SK-MEL-5 (cell line): ENCODE measurements at places on chromosomes 6 and 20.

DNA sequence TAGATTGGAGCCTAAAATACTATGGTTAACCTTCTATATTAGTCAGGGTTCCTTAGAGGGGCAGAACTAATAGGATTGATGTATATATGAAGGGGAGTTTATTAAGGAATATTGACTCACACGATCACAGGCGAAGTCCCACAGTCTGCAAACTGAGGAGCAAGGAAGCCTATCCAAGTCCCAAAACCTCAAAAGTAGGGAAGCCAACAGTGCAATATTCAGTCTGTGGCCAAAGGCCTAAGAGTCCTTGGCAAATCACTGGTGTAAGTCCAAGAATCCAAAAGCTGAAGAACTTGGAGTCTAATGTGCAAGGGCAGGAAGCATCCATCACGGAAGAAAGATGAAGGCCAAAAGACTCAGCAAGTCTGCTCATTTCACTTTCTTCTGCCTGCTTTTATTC is 133.5 kb upstream of the ADGRF1 start:
- DNase-seq = no peak

- peak; percentile 61 for DNase-seq
Observed at GRCh38 chr6:27693766-27694546, 218.2 kb downstream of the OR2B2 start.

DNA sequence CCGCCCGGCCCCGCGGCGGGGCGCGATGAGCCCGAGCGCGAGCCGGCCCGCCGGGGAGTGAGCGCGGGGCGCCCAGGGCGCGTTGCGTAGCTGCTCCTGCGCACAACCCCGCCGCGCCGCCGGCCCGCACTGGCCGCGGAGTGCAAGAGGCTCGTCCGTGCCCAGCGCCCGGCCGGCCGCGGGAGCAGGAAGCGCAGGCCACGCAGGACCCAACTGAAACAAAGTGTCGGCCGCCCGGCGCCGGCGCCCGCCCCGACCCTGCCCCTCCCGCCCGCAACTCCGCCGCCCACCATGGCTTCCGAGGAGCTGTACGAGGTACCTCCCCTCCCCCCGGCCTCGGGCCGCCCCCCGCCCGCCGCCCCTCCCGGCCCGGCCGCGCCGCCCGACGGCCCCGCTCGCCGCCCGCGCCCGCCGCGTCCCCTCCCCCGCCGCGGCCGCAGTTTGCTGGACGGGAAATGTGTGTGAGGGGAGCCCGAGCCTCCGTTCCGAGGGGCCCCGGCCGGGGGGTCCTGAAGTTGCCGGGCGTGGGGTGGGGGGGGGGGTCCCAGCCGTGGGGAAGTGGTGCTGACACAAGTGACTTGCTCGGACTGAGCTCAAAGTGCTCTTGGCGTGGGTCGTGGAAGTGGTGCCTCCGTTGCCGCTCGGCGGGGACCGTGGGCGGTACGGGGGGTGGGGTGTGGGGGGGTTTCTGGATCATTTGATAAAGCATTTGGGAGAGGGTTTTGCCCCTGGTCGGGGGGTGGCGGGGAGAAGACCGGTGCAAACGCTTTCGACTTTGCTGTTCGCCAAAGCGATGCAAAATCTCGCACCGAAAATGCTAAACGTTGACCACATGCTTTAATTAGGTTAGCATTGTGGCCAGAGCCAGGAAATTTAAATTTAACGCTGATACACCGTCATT is 539 bp downstream of the CDYL start:
- DNase-seq = peak; percentile 39

GRCh38 chr6:11035616-11036350 is 8.3 kb downstream of the ELOVL2 start:
- no peak for DNase-seq

DNA sequence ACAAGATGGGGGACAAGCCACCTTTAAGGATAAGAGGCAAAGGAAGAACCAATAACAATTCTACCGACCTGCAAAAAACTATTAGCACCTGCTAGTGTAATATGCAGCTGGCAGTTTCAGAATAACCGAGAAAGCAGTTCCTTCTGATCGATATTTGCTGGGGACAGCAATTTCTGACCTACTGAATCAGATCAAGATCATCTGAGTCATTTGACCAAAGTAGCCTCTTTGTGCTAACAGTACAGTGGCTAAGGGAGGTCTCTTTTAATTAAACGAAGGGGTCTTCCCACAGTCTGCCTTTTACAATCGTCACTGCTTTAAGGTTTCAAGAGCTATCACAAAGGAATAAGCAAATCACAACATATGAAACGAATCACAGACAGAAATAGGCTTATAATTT is 318.9 kb downstream of the BTBD9 start:
- no peak for DNase-seq

DNA sequence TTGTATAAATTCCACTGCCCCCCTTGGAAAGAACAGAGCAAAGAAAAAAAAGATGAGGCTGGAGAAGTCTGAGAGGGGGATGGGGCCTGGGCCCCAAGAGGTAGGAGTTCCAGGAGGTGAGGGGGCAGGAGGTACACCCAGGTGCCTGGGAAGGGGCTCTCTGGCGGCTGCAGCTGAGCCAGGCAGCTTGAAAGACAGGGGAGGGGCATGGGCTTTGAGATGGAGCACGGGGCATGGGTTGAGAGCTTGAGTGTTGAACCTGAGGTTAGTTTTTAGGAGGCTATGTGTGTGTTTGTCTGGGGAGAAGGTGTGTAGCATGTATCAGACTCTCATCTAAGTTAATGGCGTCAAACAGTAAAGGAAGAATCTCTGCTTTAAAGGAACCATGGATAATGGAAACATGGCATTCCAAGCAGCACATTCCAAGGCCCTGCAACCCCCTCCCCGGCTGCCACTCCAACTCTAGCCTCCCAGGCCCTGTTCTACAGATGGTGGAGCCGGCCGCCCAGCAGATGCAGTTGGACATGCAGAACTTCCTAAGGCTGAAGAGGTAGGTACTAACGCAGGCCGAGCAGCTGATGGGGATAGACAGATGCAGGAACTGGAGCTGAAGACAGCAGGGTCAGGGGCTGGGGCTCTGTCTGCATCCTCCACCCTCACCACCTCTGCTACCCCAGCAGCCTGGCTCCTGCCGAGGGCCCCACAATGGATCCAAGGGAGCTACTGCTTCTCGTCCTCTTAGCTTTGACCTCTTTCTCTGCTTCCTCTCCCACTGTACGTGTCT is 42.1 kb downstream of the MDFI start:
- DNase-seq = no peak

DNA sequence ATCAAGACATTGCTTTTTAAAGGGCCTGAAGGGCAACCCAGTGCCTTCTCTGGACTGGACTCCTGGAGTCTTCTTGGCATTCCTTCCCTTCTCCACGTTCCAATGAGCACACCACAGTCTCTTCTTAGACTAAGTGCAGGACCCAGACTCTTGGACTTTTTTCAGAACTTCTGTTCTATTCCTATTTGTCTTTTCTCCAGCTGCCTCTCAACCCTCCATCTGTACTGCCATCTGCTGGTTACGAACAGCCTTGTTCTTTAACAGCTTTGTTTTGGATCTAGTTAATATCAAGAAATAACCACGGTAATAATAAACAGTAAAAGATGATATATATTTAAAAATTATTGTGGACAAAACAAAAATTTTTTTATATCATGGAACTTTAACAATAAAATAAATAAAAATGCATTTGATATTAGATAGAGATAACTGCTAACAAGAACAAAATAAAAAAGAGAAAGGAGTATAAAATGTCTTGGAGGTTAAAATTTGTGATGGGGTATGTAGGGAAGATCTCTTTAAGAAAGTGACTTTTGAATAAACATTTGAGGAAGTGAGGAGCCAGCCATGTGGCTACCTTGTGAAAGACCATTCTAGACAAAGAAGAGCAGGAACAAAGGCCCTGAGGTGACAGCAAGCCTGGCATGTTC is 105.1 kb upstream of the HCRTR2 start:
- DNase-seq = peak; percentile 56

DNA sequence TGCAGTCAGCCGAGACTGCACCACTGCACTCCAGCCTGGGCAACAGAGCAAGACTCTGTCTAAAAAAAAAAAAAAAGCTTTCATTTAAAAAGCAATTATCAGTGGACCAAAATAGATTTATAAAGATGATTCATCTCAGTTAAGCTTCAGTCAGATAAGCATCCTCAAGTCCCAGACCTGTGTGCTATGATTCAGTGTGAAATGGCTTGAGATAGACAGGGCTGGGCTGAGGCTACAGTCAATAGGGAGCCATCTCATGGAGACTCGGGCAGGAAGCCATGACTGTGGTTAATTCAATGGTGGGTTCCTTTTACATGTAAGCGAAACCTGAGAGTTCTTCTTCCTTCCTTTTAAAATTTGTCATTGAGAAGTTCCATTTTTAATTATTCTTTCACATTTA is 276.0 kb downstream of the TFAP2A start:
- DNase-seq = no peak

GRCh38 chr20:57621421-57622200 is 1.4 kb upstream of the ZBP1 start:
- no peak for DNase-seq

DNA sequence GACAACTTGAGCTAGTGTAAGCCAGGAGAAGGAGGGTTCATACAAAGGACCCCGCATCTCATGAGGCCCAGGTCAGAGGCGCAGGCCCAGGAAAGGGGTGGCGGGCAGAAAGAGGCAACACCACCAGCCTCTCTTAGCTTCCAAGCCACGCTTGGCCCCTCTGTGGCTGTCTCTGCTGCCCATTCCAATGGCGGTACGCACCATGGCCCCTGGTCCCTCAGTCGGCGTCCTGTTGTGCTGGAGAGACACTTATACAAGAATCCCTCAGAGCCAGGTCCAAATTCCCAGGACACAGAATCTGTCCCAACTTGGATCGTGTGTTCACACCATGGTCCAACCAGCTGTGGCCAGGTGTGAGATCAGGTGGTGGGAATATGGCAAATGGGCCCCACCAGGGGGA is 127.0 kb upstream of the CDH4 start:
- no peak for DNase-seq

DNA sequence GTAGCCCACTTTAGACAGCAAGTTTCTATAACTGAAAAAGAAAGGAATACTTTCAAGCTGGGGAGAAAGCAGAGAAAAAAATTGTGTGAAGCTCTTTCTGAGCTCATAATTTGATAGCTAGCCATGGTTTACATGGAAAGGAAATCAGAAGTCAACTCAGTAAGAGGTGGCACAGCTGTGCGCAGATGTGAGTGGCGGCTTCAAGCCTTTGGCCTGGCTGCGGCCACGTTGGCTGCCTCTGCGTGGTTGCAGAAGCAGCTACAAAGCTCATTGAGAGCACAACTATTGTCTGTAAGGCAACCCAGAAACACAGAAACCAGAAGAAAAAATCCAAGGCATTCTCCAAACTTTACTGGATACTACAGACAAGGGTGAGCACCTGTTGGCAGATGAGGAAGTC is 136.9 kb downstream of the SASH1 start:
- no peak for DNase-seq

DNA sequence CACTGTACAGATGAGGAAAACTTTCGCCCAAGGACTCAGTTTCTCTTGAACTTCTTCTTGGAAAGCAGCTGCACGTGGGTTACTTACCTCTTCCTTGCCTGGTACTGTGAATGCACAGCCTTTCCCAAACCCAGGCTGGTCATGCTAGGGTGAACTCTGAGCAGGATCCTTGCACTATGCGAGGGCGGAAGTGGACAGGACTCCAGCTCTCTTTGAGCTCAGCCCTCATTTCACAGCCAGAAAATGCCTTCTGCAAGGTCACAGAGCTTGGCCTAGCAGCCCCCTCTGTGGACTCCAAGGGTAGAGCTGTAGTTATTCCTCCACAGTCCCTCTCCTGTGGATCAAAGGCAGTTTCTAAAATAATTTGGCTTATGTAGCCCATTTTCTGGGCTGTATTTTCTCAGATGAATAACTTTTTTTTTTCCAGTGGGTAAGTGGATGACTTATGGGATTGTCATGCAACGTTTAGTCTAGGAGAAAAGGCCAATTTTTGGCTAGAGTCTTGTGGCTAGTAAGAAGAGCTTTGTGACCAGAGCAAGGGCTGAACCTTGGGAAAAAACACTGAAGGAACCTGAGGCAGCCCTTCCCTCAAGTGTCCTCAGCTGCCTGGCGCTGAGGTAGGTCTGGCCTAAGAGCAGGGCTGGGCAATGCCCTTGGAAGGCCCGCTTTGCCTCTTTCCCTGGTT is 172.7 kb downstream of the SCP2D1 start:
- no peak for DNase-seq

DNA sequence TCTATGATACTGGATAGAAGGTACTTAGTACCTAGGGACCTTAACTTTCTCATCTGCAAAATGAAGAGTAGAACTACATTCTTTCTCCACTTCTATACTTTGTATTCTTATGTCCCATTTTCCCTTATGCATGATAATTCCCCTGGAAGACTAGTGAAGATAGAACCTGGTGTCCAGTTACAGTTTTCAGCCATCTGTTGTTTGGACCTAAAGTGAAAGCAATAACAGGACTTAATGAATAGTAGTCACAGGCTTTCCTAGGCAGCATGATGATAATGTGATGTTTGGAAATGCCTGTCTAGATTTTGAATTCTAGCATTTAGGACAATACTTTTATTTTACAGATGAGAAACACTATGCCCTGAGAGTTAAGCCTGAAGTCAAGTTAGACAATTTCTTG is 153.8 kb downstream of the RIMS1 start:
- no peak for DNase-seq

GRCh38 chr6:105794239-105794638 is 291.9 kb upstream of the PRDM1 start:
- DNase-seq = no peak

- DNase-seq = no peak
Observed at GRCh38 chr6:148747145-148747470, 278 bp downstream of the UST start.

- no peak for DNase-seq
Observed at GRCh38 chr6:167667204-167668018, 159.3 kb upstream of the AFDN start.

GRCh38 chr6:95576218-95576997 is 927 bp upstream of the MANEA start:
- peak; percentile 21 for DNase-seq
